ENCODE measurements at places on chromosomes 5 and 9.

DNA sequence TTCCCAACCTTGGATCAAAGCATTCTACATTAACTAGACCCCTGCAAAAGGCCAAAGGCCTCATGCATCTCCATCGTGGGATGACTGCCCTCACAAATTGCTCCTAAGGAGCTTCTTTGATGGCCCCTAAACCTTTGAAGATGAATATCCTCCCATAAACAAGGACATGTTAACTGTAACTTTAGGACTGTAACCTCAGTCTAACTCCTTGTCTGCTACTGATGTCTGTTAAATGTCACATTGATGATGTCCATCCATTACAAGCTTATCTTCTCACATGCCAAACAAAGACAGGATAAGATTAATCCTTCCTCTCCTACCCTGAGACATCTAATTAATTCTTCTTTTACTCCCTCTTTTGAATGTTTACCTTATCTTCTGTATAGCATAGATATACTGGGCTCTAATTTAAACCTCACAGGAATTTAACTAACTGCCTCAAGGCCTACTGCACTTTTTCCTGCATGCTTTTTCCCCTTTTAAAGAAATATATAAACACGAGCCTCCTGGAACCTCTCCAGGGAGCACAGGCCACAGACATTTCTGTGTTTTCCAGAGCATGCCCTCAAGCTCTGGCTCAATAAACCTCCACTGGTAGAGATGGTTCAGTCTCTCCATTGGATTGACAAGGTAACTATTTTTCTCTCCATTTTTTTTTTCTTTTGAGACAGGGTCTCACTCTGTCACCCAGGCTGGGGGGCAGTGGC, 90.6 kb upstream of the SLC25A48 start:
- no peak for DNase-seq

GRCh38 chr9:70061776-70062175, 18.1 kb downstream of the MAMDC2 start:
- no peak for DNase-seq

- DNase-seq: no peak
These were observed 504.3 kb downstream of the ARHGEF28 start for GRCh38 chr5:74130155-74130897.

GRCh38 chr5:96582343-96582742, 79.8 kb upstream of the CAST start:
- no peak for DNase-seq

DNA sequence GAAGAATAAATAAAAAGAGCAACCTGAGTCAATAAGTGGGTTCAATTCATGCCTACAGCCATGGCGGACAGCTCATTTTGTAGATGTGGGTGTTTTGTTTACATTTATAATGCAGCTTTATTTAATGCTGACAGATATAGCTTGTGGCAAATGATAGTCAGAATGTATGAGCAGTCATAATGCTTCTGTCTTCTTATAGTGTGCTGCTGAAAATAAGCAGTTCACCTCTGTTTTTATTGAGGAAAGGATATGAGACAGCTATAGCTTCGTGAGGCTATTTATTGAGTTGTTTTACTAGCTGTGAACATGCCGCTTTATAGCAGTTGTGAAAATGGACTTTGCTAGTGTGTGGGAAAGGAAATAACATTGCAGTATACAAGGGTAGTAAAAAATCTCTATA, 147.4 kb downstream of the PBX3 start:
- DNase-seq: no peak
